ENCODE measurements at places on chromosomes 16 and 17.

GRCh38 chr17:63282455-63282854 is 163.7 kb downstream of the CYB561 start:
- DNase-seq, result no peak

DNA sequence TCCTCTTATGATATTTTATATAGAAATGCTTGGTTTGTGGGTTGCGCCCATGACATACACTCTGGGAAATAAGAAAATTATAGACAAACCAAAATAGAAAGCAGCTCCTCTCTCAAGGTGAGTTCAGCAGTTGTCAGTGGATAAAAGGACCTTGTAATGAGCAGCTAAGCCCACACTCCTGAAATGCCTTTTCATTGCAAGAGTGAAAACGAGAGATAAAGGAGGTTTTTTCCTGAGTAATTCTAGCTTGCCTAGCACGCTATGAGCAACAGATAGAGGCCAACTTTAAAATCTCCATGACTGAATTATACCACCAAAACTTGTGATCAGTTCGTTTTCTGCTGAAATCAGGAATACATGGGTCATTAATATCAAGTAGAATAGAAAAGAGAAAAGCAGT is 261.8 kb upstream of the CACNG5 start:
- DNase-seq, result no peak

DNA sequence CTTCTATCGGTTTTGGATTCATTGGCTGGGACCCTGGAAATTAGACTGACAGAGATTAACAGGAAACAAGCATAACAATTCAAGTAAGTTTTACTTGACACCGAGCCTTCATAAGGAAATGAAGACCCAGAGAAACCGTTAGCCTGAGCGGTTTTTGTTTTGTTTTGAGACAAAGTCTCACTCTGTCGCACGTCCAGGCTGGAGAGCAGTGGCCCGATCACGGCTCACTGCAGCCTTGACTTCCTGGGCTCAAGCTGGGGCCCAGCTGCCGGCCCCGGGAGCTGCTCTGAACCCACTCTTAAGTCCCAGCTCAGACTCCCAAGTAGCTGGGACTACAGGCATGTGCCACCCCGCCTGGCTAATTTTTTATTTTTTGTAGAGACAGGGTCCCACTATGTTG is 321.3 kb downstream of the SEC14L1 start:
- no peak for DNase-seq

- DNase-seq, result no peak
Observed at GRCh38 chr16:57507136-57508034, 21.1 kb upstream of the DOK4 start.

- DNase-seq, result no peak
Observed at GRCh38 chr17:82665891-82666290, 17.6 kb upstream of the WDR45B start.

GRCh38 chr16:58087209-58087913 is 41.8 kb downstream of the CFAP20 start:
- DNase-seq, result no peak

DNA sequence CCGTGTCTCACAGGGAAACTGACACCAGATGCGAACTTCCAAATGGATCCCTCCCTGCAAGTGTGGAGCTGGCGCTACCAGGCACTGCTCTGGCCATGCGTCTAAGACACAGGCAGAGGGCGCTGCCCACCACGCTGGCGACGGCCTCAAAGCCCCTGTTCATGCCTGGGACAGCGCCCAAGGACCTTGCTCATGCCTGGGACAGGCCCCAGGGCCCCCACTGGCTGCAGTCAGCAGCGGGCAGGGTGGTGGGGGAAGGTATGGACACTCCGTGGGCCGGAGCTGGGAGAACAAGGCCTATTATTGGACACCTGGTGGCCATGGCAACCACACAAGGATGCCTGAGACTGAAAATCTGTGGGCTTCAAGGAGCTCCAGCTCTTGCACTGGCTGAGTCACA is 8.8 kb downstream of the ZG16B start:
- no peak for DNase-seq

Data from stimulated activated CD4-positive, alpha-beta T cell treated with anti-CD3 and anti-CD28 coated beads, Interleukin-1b, Interleukin-23, amount 100 ng/mL, for 1 hour (primary cell).